NCI-H2171 (cell line): ENCODE measurements at places on chromosomes 1 and 21.

GRCh38 chr1:19504796-19505692 is 19.7 kb upstream of the CAPZB start:
- no peak for DNase-seq

DNA sequence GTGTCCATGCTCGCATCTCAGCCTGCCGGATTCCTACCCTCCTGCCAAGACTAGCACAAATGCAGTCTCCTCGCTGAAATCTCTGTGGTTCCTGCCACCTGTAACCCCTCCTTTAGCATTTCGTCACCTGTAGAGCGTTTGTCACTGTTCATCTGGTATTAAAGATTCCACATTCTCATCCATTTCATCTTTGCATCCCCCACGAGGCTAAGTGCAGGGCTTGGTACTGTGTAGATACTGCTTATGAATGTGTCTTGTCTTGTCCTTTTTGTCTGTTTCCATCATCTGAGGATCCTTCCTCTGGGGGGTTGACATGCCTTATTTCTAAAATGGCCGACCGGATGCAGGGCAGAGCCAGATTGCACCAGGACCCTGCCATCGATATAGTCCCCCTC is 53.7 kb upstream of the DNAJC6 start:
- DNase-seq, result no peak

DNA sequence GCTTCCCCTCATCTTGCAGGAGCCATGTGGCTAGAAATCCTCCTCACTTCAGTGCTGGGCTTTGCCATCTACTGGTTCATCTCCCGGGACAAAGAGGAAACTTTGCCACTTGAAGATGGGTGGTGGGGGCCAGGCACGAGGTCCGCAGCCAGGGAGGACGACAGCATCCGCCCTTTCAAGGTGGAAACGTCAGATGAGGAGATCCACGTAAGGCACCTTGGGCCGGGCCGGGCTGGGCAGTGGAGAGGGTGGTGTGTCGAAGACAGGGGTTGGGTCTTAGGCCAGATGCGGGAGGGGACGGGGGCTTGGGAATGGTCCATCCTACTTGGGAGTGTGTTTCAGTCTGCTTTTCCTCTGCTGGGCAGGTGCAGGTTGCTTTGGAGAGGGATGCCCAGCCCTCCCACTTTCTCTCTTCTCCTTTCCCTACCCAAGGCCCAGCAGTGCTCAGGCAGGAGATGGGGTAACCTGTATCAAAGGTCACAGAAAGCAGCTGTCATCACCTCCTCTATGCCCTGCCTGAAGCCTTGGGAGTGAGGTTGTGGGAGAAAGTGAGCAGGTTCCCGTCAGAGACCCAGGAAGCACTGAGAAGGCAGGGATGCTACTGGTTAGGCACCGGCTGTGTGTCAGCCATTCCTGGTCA is 18.9 kb downstream of the EPHX1 start:
- no peak for DNase-seq

GRCh38 chr1:73327998-73328397 is 870.0 kb downstream of the LRRIQ3 start:
- DNase-seq, result no peak

GRCh38 chr1:192521734-192522133 is 53.8 kb upstream of the RGS1 start:
- DNase-seq, result no peak

- DNase-seq, result no peak
Measured at GRCh38 chr1:204602111-204602579, 83.4 kb downstream of the LRRN2 start.

DNA sequence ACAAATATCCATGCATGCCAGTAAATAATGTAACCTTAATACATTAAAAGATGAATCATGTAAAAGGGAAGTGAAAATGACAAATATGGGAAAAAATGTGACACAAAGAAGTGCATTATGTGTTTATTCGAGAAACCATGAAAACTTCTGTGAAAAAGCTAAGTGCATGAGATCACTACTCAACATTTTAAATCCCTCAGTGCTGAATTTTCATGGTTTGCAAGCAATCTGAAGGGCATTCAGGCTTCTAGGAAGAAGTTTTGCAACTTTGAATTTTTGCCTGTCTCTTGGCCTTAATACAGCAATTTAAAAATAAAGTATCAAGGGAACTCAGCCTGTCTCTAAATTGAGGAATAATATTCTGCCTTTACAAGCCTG is 78.2 kb downstream of the MAP3K7CL start:
- no peak for DNase-seq

- DNase-seq, result no peak
Measured at GRCh38 chr1:96508233-96508632, 213.4 kb upstream of the PTBP2 start.

DNA sequence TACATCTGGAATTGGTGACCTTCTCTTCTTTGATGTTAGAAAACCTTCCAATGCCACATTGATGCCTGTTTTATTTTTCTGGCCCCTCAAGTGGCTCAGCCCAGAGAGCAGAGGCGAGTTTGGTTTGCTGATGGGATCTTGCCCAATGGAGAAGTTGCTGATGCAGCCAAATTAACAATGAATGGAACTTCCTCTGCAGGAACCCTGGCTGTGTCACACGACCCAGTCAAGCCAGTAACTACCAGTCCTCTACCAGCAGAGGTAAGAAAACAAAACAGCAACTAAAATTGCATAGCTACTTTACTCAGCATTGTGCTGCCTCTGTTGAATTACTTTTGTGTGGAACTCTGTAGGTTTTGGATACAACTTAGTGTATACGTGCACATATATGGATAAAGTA is 97.6 kb downstream of the CC2D1B start:
- no peak for DNase-seq

- peak; percentile 18 for DNase-seq
Measured at GRCh38 chr1:2583871-2584351, 2.7 kb upstream of the PRXL2B start.

GRCh38 chr1:40583980-40584379 is 52.5 kb downstream of the ZNF684 start:
- no peak for DNase-seq

GRCh38 chr1:165886983-165887382 is 59.6 kb downstream of the UCK2 start:
- no peak for DNase-seq

DNA sequence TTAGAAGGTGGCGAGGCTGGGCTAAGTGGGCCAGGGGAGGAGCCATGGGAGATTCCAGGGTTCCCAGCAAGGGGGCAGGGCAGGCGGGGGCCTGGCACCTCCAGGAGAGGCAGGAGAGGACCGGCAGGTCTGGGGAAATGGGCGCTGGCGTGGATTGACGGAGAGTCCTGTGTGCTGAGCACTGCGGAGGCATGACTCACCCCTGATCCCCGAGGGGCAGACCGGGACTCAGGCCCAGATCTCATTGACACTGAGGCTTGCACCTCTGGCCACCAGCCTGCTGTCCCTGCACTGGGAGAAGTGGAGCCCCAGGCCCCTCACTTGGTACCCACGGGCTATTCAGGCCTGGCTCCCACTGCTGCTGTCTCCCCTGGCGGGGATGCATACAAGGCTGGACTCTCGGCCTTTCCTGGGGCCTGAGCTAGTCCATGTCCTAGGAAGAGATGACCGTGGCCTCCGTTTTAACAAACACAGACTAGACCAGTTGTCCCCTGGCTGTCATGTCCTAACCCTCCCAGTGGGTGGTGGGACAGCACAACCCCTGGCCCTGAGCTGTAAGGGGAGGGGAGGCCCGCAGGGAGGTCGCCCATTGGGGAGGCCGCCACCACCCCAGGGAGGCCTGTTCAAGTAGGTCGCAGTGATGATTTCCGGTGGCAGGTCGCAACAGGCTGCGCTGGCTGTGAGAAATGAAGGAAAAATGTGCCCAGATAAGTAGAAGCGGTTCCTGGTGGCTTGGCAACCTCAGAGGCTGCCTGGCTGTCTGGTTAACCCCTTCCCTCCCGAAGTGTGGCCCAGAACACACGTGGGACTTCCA is 39.7 kb downstream of the RIPK4 start:
- DNase-seq, result no peak

DNA sequence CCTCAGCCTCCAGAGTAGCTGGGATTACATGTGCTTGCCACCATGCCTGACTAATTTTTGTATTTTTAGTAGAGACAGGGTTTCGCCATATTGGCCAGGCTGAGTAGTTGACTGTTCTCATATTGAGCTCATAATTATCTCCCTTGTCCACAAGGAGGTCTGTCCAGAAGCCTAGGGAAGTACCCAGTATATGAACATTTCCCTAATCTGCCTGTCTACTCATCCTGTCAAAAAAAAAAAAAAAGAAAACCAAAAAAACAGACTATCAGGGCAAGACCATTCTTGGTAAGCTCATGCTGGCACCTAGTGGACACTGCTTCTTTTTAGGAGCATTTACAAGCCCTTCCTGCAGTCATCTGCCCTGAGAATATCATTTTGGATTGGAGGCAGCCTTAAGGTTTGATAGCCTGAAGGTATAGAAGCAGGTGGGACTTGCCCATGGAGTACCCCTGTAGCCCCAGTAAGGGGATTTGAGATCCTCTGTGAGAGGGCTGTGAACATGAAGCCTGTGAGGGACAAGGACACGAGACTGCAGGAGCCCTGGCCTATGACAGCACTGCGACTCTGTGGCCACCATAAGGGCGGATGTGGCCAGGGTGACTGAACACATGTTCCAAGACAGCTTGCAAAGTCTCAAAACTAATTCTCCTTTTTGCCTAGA is 10.8 kb upstream of the DUSP12 start:
- DNase-seq, result no peak

DNA sequence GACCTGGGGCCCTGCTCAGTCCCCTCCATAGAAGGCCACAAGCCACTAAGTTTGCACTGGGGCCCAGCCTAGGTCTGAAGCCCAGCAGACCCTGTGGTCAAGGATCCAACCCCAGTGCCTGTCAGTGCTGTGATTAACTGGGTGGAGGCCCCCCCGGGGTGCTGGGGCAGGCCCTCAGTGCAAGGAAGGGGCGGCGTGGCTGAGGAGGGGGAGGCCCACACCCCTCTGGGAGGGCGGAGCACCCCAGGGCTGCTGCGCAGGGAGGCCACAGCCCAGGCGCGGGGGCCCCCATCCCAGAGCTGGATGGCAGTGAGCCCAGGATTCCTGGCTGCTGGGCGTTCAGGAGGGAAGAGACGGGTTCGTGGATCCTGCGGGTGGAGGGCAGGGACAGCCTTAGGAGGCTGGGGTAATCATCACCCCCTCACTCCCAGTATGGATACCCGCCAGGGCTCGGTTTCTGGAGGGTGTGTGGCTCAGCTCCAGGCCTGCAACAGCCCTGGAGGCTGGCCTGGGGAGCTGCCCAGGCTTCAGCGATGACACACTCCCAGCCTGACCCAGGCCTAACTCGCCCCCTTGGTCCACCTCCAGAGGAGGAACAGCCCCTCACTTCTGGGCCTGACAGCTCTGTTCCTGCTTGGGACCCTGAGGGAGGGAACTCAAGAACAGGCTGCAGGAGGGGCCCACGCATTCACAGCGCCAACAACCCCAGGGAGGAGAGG is 890 bp downstream of the GJC2 start:
- no peak for DNase-seq

GRCh38 chr1:36934061-36934460 is 100.3 kb downstream of the GRIK3 start:
- DNase-seq, result no peak

DNA sequence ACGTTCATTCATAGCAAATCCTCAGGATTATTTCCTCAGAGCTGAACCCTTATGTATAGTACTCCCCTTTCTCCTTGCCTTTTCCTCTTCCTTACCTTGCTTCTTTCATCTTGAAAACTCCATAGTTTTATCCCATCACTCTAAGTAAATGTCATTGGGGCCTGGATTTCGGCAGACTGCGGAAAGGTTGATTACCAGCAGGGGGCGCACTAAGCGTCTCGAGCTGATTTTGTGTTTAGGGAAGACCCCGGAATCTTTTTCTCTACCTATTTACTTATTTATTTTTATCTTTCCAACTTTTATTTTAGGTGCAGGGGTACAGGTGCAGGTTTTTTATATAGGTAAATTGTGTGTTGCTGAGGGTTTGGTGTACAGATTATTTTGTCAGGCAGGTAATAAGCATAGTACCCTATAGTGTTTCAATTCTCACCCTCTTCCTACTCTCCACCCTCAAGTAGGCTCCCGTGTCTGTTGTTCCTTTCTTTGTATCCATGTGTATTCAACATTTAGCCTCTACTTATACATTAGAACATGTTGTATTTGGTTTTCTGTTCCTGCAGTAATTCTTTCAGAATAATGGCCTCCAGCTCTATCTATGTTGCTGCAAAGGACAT is 11.4 kb upstream of the MTARC1 start:
- no peak for DNase-seq

DNA sequence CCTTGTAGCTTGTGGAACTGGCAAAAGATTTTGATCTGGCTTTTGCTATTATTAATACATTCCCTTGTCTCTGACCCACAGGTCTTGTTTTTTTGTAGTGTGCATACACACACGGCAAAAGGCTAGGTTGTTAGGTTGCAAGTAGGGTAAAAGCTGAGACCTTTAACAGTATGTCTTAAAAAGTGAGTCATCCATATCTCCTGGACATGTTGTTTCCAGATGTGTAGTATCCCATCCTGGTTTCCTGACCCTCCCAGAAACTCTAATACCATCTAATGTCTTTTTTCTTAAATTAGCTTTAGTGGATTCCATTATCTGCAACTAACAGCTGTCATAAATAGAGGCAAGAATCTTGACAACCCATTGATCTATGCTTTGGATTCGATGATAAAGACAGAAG is 14.7 kb downstream of the OVGP1 start:
- DNase-seq, result no peak

GRCh38 chr1:190144650-190145049 is 333.0 kb downstream of the BRINP3 start:
- no peak for DNase-seq

GRCh38 chr1:28591708-28592320 is at the start of gene RAB42:
Gene RAB42, plus strand, starts transcription at chr1:28592265. Its CDS starts 247 bp downstream, at chr1:28592512.
- no peak for DNase-seq

DNA sequence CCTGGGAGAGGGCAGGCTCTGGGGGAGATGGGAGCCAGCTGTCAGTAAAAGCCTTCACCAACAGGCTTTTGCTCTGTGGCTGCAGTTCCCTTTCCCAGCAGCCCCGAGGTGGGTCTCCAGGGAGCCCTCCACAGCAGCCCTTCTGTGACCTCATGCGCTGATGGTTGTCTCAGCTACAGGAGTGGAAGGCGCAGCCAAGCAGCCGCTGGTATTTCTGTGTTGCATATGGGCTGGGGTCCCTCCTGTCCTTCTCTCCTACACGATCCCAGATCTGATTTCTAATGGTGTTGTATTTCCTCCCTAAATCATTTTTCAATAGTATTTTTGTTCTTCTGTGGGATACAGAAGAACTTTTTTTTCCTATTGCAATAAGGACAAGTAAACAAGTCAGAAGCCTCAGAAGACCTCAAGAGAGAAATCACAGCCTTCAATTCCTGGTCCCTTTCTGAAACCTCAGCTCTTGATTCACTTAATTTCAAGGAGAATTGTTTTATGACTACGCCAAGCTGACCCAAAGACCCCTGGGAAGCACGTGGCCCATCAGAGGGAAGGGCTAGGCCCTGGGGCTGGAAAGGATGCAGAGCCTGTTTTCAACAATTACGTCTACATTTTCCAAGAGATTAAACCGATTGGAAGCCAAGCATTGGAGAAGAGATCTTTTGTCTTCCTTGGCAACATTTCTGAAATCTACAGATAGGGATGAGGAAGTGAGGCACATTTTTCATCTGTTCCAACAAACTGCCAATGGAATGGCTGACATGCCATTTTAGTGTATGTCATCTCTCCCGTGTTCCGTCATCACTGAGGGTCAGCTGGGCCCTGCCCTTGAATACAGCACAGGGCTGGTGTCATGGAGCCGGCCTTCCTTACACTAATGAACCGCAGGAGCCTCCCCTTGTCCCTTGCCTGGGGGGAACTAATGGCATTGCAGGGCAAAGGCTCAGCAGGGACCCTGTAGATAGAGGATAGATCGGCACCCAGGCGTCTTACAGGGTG is 42.0 kb upstream of the SCCPDH start:
- peak; percentile 83 for DNase-seq

- DNase-seq, result no peak
Measured at GRCh38 chr1:237953238-237953637, 62.5 kb upstream of the ZP4 start.
